IMR-90 (cell line): ENCODE measurements at places on chromosomes 3 and 15. TPM values are rescaled to one million over a fixed set of nuclear protein-coding genes. Genes with fewer than 3 reads are reported as not detected.

Gene KNL1
- 25.1 and 32.5 TPM in 2 replicates for total RNA-seq

DNA sequence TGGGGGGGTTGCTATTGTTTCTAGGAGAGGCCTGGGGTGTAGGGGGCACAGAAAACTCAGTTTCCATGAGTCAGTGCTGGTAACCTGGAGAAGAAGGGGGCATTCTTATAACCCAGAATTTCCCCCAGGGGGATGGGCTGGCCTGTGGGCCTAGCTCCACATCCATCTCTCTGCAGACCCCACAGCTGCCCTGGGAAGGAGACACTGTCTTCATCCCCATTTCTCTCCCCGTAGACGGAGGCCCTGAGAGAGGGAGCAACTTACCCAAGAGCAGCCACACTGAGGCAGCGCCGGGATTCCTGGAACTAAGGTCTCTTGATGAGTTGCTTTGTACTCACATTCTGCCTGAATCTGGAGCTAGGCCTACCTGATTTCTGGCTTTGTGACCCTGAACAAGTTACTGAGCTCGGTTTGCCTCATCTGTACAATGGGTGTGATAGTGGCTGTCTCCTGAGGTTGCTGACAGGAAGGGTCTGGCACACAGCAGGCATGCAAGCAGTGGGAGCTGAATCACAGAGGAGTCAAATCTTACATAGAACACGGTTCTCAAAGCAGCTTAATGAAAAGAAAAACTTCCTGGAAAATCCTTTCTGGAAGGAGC, 55.0 kb upstream of the LCTL start:
- no peaks in the 10 kb centered on the region for H3K27me3 ChIP-seq
- no peak overlapping the region for H3K27ac ChIP-seq
- no peak overlapping the region for H3K4me3 ChIP-seq
- H3K36me3 ChIP-seq = no peaks in the 10 kb centered on the region
- DNase-seq = no peak

- H3K4me1 ChIP-seq = no peaks in the 10 kb centered on the region
- H3K27me3 ChIP-seq = no peaks in the 10 kb centered on the region
- H3K27ac ChIP-seq = no peak overlapping the region
These were observed 20.3 kb downstream of the NIT2 start for GRCh38 chr3:100354850-100355249.

DNA sequence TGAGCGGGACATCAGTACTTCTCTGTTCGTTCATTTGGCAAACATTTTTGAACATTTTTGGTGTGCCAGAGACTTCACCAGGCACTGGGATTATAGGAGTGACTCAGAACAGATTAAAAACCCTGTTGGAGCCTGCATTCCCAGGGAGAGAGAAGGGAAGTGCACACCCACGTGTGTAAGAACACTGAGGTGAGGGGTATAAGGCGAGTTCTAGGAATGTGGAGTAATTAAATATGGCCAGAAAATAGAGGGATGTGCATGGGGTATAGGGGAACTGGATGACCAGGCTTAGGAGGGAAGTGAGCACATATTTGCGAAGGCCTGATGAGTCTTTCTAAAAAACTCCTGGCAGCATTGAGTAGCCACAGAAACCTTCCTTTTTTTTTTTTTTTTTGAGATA, 401.2 kb upstream of the C2CD4B start:
- DNase-seq = peak; percentile 10
- H3K27me3 ChIP-seq = peaks cover 21% of the 10 kb centered on the region
- peaks cover 14% of the 10 kb centered on the region for H3K4me1 ChIP-seq
- no peaks in the 10 kb centered on the region for H3K36me3 ChIP-seq

GRCh38 chr3:26438981-26439884, 183.3 kb upstream of the LRRC3B start:
- no peaks in the 10 kb centered on the region for H3K4me1 ChIP-seq
- H3K27me3 ChIP-seq = no peaks in the 10 kb centered on the region
- no peak overlapping the region for H3K4me3 ChIP-seq
- no peak overlapping the region for H3K27ac ChIP-seq
